ENCODE measurements at places on chromosomes 11 and 22.

GRCh38 chr22:46429325-46429853, 93.9 kb downstream of the TRMU start:
- no peak for DNase-seq

DNA sequence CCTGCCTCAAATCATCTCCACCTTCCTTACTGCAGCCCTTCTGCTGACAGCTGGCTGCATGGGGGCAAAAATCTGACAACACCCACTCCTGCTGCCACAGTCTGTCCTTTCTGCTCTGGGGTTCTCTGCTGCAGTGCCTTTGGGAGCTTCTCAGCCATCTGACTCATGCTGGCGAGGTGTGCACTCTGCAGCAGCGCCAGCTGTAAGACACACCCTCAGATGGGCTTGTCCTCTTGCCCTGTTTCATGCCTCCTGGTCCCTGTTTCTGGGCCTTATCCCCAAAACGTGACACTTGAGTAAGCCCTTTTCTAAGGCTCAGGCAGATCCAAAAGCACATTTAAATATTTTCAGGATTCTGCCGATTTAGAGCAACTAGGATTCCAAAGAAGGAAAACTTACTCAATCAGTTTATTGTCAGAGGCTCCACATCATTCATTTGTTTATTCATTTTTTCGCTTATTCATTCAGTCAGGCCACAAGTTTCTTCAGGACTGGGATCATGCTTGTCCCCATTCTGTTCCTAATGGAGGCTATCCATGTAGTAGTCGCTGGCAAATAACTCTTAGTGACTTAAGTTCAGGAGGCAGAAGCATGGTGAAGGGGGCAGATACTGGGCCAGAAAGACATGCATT, 60.2 kb downstream of the SMIM38 start:
- no peak for DNase-seq

DNA sequence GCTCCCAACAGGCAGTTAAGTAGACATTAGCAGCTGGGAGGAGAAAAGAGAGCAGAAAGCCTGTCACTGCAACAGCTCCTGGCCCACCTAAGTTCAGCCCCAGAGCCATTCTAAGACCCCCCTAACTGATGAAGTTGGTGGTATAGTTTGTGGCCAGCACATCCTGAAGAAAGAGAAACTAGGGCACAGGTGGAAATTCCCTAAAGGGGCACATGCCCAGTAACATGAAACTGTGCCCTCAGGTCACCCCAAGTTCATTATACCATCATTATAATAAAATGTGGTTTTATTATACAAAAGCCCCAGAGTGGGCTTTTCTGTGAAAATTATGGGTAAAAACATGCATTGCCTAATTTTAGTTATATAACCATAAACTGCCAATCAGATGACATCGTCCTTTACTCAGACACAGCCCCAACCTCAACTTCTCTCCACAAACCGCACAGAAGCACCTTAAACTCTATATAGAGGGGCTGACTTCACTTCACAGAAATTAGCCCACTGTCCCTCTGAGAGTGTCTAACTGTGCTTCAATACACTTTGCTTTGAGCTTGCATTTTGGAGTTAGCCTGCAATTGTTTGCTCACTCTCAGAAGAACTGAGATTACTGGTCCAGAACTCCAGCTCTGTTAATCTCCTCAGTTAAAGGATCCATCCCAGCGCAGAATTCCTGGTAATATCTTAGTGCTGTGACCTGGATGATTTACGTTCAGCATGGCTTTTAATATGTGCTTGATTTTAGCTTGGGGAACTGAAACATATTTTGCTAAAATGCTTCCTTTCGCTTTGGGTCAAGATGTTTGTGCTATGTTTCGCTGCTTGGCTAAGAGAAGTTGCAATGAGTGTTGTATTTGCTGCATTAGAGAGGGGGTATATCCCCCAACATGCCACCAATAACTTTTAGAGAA, 1.8 kb upstream of the APOL3 start:
- DNase-seq: no peak

GRCh38 chr11:3120071-3120792, 44.9 kb downstream of the OSBPL5 start:
- DNase-seq: no peak

Data from NCI-H526 treated with DMSO at 0.1 percent for 48 hours (cell line).